ENCODE measurements at places on chromosomes 2 and 18. TPM values are rescaled to one million over a fixed set of nuclear protein-coding genes. Genes with fewer than 3 reads are reported as not detected.
A peak's percentile ranks its signal among the peaks of the same experiment; 100 is the strongest.

DNA sequence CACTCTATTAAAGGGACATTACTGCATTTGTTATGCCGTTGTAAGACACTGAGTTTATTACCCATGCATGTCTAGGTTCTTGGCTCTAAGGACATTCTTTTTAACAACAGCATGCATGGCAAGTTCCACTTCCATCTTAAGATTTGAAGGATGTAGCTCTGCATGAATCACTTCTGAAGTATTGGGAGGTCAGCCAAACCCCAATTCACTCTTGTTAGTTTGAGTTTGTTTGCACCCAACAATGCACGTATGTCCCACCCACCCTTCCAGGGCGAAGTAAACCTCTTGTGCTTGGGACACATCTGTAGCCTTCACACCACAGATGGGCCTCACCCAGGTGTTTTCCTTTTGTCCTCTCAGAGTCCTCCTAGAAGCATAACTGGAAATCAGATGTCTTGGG lies 5.6 kb upstream of the LAMA3 start:
- DNase-seq = peak; percentile 78

DNA sequence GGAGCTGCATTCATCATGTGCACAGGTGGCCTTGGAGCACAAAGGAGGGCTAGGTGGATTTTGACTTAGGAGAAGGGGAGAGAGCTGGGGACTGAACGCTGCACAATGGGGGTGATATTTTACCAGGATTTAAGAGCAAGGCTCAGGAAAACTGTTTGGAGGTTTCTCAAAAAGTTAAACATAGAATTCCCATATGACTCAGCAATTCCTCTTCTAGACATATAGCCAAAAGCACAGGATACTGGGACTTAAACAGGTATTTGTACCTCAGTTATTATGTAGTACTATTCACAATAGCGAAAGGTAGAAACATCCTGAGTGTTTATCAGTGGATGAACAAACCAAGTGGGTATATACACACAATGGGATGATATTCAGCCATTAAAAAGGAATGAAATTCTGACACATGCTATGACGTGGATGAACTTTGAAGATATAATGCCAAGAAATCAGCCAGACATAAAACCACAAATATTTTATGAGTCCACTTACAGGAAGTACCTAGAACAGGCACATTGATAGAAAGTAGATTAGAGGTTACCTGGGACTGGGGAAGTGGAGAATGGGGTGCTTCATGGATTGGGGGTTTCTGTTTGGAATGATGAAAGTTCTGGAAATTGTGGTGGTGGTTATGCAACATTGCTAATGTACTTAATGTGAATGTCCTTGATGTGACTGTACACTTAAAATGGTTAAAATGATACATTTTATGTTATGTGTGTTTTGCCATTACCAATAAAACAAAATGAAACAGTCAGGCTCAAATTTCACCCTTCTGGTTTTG lies 216.9 kb downstream of the HAUS1 start:
- peak; percentile 81 for DNase-seq

GRCh38 chr18:2049986-2050385 lies 521.3 kb downstream of the METTL4 start:
- no peak for DNase-seq

GRCh38 chr2:70718241-70718640 lies 49.8 kb downstream of the ADD2 start:
- peak; percentile 2 for DNase-seq

GRCh38 chr2:105959357-105959756 lies 214.6 kb downstream of the NCK2 start:
- no peak for DNase-seq

DNA sequence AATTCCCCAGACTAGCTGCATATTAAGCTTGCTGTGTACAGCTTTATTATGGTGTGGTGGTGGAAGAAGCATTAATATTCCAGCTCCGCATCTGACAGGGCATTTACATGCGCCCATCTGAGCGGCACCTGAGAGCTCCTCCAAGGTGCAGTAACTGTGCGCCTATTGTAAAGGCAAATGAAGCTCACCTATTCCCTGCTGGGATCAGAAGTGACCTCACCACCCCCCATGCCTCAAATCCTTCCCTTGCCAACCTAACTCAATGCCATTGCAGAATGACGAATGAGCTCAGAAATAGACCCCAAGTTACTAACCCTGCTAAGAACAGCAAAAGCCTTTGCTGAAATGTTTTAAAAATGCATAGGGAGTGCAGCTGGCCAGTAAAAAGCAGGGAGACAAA lies 14.3 kb downstream of the BCL11A start:
- no peak for DNase-seq

DNA sequence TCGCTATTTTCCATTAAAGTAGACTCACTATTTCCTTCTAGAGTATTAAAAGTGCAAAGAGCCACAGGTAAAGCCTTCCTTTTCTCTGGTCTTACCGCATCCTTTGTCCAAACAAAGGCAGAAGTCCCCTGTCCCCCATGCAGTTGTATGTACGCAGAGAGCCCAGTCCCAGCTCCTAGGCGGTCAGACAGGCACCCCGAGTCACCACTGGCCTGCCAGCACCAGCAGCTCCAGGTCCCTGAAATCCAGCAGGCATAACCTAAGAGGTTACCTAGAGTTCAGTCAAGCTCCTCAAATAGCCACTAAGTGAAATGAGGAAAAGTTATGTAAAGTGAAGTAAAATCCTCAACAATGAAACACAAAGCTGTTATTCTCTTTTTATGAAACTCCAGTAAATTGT lies 60.4 kb upstream of the TWIST2 start:
- no peak for DNase-seq

DNA sequence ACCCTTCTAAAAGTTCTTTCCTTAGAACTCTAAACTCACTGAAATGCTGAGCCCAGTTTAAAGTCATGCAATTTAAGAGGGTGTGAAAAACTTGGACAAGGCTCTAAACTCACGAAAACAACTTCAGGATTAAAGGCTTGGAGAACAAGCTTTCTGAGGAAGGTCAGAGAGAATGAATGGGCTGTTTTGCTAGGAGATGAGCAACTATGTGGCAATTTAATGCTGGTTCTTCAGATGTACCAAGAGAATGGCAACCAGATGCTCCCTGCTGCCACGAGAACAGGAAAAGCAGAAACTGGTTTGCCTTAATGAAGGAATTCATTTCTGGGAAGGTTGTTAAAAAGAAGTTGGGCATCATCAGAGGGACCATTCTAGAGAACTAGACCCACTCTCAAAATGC lies 77.8 kb upstream of the PMAIP1 start:
- no peak for DNase-seq

DNA sequence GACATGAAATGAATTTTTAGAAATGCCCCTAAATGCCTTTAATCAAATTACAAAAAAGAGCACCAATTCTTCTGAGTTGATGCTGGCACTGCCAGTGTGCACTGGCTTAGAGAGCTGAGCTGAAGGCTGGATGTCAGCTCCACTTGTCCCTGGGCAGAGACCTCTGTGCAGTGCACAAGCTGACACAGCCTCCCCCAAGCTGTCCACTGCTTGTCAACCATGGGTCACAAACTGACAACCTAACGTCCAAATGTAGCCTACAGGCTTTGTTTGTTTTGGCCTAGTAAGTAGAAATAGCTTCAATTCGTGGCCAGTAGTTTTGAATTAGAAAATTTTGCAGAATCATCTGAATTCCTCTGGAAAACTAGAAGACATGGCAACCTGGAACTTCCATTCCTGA lies 605.6 kb downstream of the DCC start:
- DNase-seq = no peak

The TRABD2A gene
- total RNA-seq = 2.0 TPM

GRCh38 chr18:13051950-13052349 lies 60.8 kb downstream of the CEP192 start:
- DNase-seq = peak; percentile 18

DNA sequence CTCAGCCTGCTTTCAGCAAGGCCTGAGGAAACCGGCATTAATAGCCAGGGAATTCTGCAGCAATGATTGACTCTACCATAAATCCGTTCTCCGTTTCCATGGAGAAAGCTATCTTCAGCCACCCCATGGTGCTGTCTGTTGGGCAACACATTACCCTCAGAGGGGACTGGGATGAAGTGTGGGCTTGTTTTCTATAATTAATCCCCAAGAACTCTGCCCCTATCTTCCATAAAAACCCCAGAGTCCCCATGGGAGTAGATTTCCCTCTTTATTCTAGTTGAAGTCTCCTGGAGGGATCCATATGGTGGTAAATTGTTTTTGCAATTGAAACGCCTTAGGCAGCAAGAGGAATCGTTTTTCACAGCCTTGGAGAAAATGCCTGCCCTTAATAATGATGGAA lies 9.2 kb downstream of the G6PC2 start:
- DNase-seq = no peak

GRCh38 chr2:240898731-240899467 lies 2.9 kb upstream of the MAB21L4 start:
- DNase-seq = no peak

GRCh38 chr2:134201533-134201932 lies 52.3 kb upstream of the MGAT5 start:
- DNase-seq = no peak

DNA sequence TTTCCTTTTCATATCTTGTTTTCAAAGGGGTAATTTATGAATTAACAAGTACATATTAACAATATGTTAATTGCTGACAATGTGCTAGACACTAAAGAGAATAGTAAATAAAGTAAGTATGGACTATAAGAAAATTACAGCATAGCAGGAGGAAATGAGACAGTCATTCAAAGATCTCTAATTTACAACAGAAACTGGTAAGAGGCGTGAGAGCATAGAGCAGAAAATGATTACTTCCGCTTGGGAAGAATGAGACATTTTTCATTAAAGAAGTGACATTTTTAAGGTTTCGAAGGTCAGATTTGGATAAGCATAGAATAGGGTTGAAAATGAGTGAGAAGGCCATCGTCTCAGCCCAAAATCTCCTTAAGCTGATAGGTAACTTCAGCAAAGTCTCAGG lies 184.4 kb upstream of the SESTD1 start:
- no peak for DNase-seq

The ST8SIA5 gene
- total RNA-seq = 0.04 TPM

- no peak for DNase-seq
Observed at GRCh38 chr2:172287605-172288315, 139.6 kb upstream of the ITGA6 start.

DNA sequence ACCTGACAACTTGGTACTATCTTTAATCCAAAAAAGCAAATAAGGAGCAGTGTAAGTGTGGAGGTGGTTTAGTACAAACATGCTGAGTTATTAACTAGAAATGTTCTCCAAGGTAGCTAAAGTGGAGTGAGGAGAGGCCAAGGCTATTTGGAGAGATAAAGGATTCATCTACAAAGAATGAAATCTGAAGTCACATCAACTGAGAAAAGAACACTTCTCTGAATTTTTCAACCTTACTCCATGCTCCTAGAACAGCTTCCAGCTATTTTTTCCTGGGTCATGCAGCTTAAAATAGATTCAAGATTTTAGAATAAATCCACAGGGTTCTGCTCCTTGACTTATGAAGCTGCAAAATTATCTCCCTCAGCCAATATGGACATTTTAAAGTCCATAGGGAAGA lies 18.7 kb downstream of the IMMT start:
- no peak for DNase-seq

- no peak for DNase-seq
Observed at GRCh38 chr18:59448546-59448945, 89.5 kb upstream of the LMAN1 start.

DNA sequence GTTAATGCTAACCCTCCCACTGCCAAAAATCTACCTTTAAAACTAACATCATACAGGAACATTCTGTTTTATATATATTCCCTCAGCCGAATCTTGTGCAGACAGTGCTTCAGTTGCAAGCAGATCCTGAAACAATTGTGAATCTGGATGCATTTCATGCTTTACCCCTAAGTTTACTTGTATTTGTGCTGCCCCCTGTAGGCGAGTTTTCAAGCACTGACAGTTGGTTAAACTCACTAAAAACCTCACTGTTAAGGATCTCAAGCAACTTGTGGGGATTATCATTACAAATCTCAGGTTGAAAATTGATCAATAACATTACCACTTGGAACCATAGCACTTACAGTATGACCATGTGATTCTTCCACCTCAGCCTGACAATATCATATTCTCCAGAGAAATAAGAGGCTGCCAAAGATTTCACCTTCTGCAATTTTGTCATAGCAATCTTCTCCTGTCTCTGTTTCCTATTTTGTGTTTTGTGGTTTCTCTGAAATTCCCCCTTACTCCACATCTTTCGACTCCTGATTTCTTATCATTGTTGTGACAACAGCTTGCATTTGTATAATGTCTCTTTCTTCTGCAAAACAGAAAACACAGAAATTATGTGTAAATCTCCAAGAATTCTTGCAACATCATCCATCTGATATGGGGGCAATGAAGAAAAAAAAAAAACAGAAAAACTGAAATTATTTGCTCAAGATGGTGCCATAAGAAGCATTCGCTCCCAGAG lies 354.6 kb upstream of the SETBP1 start:
- DNase-seq = peak; percentile 51

DNA sequence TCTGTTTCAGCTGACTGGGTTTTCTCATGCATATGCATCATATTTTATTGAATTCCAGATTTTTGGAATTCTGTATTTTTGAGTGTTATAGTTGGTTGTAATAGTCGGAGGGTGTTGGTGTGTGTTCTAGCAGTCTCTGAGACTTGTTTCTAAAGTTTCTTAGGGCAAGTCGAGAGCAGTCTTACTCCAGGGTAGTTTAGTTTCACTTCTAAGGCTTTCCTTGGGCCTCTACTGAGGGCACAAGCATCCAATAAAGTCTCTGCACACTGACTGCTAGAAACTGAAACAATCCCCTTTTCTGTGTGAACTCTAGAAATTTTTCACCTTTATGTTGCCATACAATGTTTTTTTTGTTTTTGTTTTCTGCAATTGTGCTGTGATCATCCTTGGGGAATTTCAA lies 663.7 kb upstream of the LRATD1 start:
- DNase-seq = no peak

DNA sequence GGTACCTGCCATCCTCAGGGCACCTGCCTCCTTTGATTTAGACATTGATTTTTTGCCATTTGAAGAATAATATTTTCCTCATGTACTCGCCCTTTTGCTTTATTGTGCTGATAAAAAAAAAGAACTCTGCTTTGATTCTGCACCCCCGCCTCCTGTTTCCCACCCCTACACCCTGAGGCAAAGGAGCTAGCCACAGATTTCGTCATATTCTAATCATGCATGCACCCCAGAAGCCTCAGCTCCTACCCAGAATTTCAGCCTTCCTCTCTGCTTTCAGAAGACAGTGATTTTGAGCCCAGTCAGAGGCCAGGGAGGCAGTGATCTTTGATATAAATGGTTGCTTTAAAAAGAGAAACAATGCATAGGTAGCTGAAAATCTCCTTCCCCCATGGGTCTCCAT lies 329.0 kb downstream of the PTPRM start:
- no peak for DNase-seq

The FKBP7 gene
- 4.2 TPM for total RNA-seq

All from PC-3 (cell line).